ENCODE measurements at places on chromosomes 11 and 22.

- peak; percentile 90 for DNase-seq
Measured at GRCh38 chr22:42930810-42931420, 73.8 kb upstream of the ARFGAP3 start.

GRCh38 chr11:115503083-115503885, 931 bp downstream of the CADM1 start:
- no peak for DNase-seq

DNA sequence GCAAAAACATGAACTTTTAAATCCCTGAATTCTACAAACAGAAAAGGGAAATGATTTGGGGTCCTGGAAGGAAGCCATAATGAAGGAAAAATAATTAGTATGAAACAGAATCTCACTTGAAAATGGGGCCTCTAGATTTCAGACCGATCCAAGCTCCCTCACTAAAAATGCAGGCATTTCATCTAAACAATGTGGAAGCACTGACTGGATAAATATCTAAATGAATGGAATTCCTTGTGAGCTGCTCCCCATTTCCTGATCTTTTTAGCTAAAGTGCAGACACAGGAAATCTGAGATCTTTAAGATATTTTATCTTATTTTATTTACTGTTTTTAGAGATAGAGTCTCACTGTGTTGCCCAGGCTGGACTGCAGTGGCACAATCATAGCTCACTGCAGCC, 1255.8 kb downstream of the LRRC4C start:
- DNase-seq, result no peak

GRCh38 chr22:49519117-49519737, 308.4 kb downstream of the BRD1 start:
- DNase-seq, result no peak

DNA sequence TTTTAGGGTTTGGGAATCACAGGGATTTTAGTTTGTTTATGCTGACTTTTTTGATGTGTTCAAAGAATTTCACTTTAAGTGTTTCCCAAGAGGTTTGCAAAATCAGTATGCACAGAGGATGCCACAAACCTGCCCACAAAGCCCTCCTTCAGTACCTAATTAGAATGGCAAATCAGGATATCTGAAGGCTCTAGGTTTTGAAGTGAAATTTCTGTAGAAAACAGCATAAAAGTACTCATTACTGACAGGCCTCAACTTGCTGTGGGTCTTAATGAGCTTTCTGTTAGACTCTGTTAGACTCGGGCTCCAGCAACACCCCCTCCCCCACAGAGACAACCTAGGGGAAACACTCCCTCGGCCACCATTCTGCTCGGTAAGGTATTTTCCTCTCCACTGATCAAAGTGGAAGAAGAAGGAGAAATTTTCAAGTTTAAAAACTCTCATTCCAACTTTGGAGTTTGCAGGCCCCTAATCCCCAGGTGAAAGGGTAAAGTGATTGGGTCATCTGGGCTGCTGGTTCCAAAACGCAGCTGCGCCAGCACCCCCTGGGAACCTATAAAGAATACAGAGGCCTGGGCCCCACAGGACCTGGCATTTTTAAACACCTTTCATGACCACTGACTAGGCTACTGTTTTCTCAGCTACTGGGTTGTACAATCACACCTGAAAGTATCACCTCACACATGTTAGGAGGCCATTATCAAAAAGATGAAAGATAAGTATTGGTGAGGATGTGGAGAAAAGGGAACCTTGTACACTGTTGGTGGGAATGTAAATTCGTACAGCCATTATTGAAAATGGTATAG, 67.5 kb downstream of the PLEKHA7 start:
- no peak for DNase-seq

GRCh38 chr11:86292912-86293616, 9.0 kb upstream of the HIKESHI start:
- no peak for DNase-seq

GRCh38 chr11:122229481-122230384, 113.7 kb upstream of the BLID start:
- DNase-seq, result peak; percentile 3

DNA sequence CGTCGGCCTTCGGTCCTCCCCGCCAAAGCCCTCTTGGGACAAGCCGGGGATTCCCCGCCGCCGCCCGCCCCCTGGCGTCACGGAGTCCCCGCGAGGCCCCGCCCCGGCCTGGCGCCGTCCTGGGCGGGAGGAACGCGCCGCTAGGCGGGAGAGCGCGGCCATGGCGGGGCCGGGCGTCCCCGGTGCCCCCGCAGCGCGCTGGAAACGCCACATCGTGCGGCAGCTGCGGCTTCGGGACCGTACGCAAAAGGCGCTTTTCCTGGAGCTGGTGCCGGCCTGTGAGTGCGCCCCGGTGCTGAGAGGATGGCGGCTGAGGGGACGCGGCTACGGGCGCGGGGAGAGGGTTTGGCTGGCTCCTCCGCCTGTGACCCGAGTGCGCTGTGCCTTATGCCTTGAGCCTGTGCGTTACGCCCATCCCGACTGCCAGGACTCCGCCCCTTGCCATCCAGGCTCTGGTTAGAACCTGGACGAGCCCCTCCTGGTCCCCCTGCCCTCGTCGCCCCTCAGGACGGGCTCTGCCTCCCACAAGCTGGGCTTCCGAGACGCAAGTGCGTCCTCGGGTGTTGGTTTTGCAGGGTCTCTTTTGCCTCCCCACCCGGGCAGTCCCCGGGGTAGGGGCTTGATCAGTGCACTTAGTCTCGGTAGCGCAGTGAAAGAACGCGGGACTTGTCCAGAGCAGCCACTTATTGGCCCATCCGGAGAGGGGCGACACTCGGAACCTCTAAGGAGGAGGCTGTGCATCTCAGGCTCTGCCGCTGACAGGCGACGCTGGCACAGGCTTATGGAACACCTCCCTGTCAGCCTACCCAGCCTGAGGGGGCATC, at the start of gene ATG16L2:
TSS of gene ATG16L2 (plus strand) at position 126 of the 824 bp plus-strand sequence. CDS start at position 161, 35 bp downstream.
- peak; percentile 74 for DNase-seq
